Endothelial cell (in vitro differentiated cells): ENCODE measurements at places on chromosomes 1 and 21. TPM values are rescaled to one million over a fixed set of nuclear protein-coding genes. Genes with fewer than 3 reads are reported as not detected.

The PUM1 gene
- 135 TPM for total RNA-seq

The KIF26B gene
- total RNA-seq, result 3.4 TPM

The CCDC27 gene
- not detected for total RNA-seq

The SPOCD1 gene
- total RNA-seq, result 1.5 TPM

The RGS8 gene
- not detected for total RNA-seq

The ARHGEF16 gene
- total RNA-seq, result 1.7 TPM

The PLA2G5 gene
- total RNA-seq, result 0.77 TPM

GRCh38 chr1:6205849-6206519, at the start of gene RNF207:
RNF207 (plus strand) TSS chr1:6206119; CDS start chr1:6206536, 417 bp downstream.
- peaks cover 6% of the 10 kb centered on the region for H3K27me3 ChIP-seq
- no peaks in the 10 kb centered on the region for H3K36me3 ChIP-seq
- H3K4me1 ChIP-seq, result peaks cover 1% of the 10 kb centered on the region
- peak; percentile 42 for DNase-seq
- no peak within 1 kb of the TSS for H3K4me3 ChIP-seq

DNA sequence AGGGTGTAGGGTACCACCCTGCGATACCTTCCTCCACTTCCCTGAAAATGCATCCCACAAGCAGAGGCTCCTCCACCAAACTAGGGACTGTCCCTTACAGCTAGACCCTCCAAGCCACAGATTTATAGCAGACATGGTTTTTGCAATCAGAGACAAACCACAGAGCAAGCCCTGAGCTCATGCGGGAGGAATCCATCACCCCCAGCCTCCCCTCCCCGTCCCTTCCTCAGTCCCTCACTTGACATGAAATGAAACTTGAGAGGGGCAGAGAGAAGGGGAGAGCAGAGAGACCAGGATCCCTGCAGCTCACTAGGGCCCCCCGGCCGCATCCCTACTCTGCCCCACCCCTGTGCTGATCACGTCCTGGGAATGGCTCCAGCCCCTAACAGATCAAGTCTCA, 94.9 kb downstream of the MRPL37 start:
- peak overlapping the region; percentile 71 for H3K27ac ChIP-seq
- DNase-seq, result no peak
- no peak overlapping the region for H3K4me3 ChIP-seq
- peaks cover 10% of the 10 kb centered on the region for H3K27me3 ChIP-seq
- H3K36me3 ChIP-seq, result peaks cover 4% of the 10 kb centered on the region

DNA sequence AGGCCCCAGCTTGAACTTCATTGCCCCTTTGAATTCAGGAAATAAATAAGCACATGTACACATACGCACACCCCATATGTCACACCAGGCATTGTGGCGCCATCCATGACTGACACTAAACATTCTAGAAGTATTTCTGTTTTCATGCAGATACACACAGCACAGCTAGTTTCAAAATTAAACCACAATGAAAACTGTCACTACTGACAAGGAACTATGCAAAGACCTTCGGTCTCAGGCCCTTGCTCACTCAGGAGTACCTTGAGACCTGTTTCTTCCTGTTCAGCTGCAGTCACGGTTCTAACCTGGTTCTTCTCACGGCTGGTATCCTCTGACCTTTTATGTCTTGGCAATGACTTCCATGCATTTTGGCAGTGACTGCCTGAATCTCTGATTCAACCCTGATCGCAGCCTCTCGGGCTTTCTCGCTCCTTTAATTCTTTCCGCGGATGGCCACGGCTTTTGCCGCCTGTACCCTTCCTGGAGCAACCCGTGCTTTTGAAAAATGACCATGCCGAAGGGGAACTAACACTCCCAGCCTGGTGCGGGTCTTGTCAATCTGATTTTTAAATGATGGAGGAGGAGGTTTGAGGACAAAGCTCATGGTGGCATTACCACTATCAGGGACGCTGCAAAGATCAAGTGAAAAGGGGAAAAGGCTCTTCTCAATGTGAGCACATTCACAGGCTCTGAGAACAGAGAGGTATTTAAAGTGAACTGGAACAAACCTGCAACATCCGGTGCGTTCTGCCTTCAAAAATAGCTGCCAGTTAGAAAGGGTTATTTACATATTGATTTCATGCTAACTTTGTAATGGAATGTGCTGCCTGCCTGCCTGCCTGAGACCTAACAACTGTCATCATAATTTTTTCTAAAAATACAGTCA, 384.6 kb downstream of the RRAGC start:
- H3K27ac ChIP-seq, result no peak overlapping the region
- H3K36me3 ChIP-seq, result no peaks in the 10 kb centered on the region
- peaks cover 2% of the 10 kb centered on the region for H3K27me3 ChIP-seq
- DNase-seq, result no peak

DNA sequence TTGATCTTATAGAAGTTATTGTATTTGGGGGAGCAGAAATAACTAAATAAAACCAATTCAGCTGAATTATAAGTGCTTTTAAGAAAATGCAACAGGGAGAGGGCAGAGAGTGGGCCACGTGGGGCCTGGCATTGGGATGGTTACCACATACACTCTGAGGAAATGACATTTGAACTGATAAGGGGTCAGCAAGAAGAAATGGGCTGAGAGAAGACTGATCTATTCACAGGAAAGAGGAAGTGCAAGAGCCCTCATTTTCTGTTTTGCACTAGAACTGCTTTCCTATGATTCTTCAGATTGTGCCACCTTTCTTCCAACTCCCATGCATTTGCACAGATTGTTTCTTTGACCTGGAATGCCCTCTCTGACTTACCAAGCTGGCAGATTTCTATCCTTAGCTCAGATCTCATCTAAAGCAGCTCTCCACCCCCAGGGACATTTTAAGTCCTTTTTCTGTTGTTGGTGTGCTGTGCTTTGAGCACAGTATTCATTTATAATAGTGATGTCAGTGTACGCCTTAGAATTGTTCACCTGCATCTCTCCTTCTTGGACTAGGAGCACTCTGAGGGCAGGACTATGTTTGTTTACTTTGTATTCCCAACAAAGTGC, 115.9 kb downstream of the FGGY start:
- H3K27ac ChIP-seq, result no peak overlapping the region
- H3K27me3 ChIP-seq, result no peaks in the 10 kb centered on the region
- peaks cover 11% of the 10 kb centered on the region for H3K4me1 ChIP-seq
- H3K36me3 ChIP-seq, result peaks cover 5% of the 10 kb centered on the region
- DNase-seq, result no peak

- H3K4me1 ChIP-seq, result peaks cover 36% of the 10 kb centered on the region
- H3K27ac ChIP-seq, result peak overlapping the region; percentile 89
- no peaks in the 10 kb centered on the region for H3K36me3 ChIP-seq
- no peak overlapping the region for H3K4me3 ChIP-seq
- no peak for DNase-seq
- H3K27me3 ChIP-seq, result peaks cover 4% of the 10 kb centered on the region
Measured at GRCh38 chr1:160542303-160542945, 19.4 kb upstream of the SLAMF6 start.

DNA sequence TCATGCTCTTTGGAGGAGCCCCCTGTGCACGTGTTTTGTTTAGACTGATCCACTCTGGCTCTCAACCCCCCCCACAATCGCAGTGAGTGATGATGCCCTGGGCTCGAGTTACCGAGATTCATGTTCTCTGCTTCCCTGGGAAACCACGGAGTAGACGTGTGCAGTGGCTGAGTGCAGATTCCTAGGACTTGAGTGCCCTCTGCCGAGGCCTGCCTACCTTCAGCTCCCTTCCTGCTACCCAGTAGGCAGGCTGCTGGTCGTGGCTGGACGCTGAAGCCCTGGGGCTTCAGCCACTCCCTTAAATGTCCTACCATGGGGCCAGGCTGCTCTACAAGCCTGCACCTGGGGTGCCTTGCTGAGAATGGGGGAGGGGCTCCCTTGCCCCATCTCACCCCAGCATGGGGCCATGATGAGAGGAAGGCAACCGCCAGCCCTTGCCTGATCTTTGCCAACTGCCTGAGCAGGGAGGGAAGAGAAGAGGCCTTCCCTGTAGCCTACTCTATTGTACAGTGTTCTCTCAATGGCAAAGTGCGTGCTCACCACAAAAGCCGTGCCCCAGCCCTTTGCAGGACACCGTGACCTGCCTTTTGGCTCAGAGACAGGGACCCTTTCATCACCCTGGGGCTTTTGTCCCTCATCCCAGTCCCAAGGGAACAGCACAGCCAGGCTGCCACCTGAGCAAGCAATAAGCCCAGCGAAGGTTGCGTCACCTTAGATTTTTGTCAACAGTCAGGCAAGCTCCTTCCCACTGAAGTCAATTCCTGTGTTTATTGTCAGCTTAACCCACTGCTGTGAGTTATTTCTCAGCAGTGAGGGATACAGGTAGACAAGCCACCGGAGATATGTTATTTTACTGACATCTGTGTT, 4.1 kb upstream of the GRIK3 start:
- peaks cover 4% of the 10 kb centered on the region for H3K36me3 ChIP-seq
- no peak overlapping the region for H3K27ac ChIP-seq
- peaks cover 24% of the 10 kb centered on the region for H3K27me3 ChIP-seq
- H3K4me3 ChIP-seq, result no peak overlapping the region
- peak; percentile 31 for DNase-seq

- H3K36me3 ChIP-seq, result peaks cover 4% of the 10 kb centered on the region
- peaks cover 2% of the 10 kb centered on the region for H3K27me3 ChIP-seq
- H3K27ac ChIP-seq, result no peak overlapping the region
- no peak overlapping the region for H3K4me3 ChIP-seq
- peaks cover 4% of the 10 kb centered on the region for H3K4me1 ChIP-seq
Measured at GRCh38 chr21:43881283-43881682, 16.3 kb downstream of the AGPAT3 start.

DNA sequence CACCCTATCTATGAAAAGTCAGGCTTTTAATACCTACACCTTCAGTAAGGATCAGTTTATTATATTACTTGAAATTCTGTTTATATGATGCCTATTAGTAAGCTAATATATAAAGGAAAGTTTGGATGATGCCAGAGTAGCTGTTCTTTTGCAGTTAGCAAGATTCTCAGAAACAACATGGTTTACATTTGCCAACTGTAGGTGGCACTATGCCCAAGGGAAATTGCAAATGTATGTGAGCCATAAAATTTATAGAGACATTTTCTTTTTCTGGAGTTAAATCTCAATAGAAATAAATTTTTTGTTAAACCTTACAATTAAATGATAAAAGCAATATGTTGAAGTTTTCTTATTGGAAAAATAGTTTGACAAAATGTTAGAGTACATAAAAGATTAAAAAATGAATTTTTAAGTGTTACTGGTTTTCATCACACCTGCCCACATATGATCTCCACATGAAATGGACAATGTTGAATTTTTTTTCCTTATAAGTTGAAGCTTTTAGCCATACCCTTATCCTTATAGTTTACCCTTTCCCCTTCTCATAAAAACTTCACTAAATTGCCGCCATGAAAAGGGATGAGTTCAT, 32.1 kb upstream of the EPHX4 start:
- no peaks in the 10 kb centered on the region for H3K27me3 ChIP-seq
- DNase-seq, result peak; percentile 40
- no peaks in the 10 kb centered on the region for H3K4me1 ChIP-seq

DNA sequence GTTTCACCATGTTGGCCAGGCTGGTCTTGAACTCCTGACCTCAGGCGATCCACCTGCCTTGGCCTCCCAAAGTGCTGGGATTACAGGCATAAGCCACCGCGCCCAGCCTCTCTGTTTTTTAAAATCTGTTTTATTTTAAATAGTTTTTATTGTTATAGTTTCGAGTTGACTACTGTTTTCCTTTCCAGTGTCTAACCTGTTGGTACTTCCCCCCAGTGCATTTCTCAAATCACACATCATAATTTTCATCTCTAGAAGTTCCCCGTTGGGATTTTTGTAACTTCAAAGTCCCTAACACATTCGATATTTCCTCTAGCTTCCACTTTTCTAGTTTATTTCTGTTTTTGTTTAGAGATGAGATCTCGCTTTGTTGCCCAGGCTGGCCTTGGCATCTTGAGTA, 7.5 kb downstream of the HES4 start:
- H3K36me3 ChIP-seq, result peaks cover 14% of the 10 kb centered on the region
- peaks cover 30% of the 10 kb centered on the region for H3K27me3 ChIP-seq
- no peak for DNase-seq
- H3K4me1 ChIP-seq, result peaks cover 3% of the 10 kb centered on the region
- H3K27ac ChIP-seq, result no peak overlapping the region

DNA sequence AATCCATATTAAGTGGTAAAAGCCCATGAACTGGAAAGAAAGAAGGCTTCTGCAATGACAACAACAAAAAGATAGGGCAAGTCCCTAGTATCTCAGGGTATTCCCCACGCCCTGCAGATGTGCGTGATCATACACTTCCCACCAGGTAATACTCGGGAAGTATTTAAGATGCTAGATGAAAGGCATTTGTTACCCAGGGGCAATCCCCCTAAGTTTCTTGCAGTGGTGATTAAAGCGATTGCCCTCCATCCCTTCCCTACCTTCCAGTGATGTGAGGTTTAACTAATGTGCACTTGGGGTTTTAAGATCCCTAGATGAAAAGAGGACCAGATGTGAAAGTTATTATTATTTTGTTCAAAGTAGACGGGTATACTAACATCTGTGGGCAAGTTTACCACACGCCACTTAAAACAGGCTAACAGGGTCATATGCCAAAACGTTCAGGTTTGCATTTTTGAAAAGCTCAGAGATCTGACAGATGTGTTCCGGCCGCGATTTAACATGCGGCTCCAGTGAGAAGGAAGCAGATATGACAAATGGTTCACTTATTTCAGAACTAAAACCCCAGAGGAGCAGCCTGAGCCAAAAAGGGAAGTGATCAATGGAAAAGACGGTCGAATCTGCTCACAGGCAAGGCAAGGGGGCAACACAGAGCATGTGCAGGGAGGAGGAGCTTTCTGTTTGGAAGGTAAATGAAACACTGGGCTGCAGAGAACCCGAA, 17.4 kb downstream of the TIAM1 start:
- peaks cover 5% of the 10 kb centered on the region for H3K4me1 ChIP-seq
- no peak overlapping the region for H3K4me3 ChIP-seq
- H3K36me3 ChIP-seq, result peaks cover 42% of the 10 kb centered on the region
- no peak for DNase-seq
- H3K27me3 ChIP-seq, result no peaks in the 10 kb centered on the region
- no peak overlapping the region for H3K27ac ChIP-seq

DNA sequence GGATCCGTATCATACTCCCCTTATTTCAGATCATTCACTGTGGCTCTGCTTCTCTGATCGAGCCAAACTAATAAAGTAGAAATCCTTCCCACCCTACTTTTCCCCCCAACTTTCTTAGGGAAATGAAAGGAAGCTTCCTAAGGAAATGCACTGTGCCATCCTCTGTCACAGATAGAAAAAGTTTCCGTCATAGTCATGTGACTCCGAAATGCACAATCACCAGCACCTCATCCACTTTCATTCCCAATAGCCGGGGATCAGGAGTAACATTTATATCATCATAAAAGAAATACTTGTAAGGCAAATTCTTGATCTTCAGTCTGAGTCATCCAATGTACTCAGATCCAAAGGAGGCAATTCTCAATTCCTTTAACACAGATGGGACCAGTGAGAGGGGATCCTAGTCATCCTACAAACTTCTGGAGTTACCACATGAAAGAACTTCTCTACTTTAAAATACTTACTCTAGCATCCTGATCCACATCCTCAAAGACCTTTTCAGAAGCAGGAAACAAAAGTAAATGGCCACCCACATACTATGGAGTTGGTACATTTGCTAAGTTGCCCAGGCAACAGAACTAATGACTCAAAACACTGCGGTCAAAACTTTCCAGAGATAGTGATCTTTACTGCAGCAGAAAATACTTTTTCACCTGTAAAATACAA, 97.8 kb upstream of the ZC3H11B start:
- peaks cover 2% of the 10 kb centered on the region for H3K27me3 ChIP-seq
- no peak for DNase-seq
- H3K4me3 ChIP-seq, result no peak overlapping the region
- H3K36me3 ChIP-seq, result no peaks in the 10 kb centered on the region
- H3K27ac ChIP-seq, result no peak overlapping the region
